ENCODE measurements at places on chromosomes 5 and 9.

DNA sequence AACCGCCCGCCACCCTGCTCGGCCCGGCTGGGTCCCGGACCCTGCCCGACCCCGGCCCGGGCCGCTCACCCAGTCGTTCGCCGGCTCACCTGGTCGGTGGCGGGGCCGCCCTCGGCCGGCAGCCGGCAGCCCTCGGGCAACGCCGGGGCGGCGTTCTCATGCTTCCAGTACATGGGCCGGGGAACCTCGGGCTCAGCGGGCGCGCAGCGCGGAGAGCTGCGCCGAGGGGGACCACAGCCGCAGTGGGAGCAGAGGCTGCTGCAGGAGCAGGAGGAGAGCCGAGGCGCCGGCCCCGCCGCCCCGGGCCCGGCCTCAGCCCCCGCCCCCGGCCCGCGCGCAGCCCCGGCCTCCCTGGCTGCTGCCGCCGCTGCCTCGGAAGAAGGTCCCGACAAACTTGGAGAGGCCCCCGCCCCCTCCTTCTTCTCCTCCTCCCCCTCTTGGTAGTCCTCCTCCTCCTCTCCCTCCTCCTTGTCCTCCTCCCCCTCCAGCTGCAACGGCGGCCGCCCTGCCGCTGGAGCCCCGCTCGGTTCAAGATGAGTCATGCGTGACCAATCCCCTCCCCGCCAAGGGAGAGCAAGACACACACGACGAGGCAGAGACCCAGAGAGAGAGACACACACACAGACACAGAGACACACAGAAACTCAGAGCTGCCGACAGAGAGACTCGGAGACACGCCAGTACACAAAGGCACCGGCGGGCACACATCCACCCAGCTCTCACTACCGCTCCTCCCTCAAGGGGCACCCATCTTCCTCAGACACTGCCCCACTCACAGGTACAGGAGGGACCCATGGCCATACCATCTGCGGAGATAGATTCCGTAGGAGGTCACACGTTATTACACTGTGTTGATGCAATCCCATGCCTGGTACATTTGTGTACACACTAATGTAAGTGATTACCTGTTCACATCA, at the start of gene LHX6:
Gene LHX6 (minus strand): TSS at position 390 of the 917 bp plus-strand sequence. CDS start 217 bp downstream, at position 173.
- no peak for DNase-seq

DNA sequence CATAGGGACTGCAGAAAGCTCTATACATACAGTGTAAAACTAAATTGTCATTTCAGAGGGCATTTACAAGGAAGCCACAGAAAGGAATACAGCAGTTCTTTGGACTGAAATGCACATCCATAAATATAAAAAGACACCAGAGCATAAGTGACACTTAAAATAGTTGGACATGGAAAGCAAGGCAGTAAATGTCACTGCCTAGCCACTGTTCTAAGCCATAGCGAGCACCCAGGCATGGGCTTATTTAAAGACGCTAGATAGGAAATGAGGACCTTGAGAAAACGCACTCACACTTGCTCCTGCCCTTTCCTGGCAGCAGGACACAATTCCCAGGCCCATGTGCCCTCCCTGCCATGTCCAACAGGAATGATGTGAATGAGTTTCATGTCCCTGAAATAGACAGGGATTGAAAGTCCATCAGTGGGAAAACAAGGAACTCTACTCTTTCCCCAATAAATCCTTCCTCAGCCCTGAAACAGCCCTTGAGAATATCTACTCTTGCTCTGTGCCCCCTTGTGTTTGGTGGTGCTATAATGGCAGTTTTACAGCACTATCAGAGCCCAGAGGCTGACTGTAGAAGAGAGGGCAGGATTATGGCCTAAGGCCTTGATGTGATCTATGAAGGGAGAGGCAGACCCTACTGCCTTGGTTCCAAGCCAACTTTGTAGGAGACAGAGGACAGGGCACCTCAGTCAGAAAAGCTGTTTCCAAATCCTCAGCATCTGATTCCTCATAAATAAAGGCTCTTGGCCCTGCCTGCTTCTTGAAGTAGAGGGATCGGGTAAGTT, 182.9 kb downstream of the SAXO1 start:
- DNase-seq: no peak

DNA sequence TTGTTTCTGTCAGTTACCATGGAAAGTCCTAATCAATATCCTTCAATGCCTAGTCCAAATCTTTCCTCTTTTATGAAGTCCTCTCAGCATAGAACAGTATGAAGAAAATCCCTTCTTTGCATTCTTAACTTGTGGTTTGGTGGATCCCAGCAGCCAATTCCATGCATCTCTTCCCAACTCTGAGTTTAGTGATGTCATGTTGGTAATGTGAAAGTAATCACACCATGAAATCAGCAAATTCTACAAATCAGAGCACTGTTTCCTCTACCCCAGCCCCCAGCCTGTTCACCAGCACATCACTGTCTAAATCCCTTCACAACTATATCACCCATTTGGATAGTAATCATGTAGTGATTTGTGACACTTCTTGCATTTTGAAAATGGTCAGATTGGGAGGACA, 4.7 kb upstream of the C1QTNF2 start:
- DNase-seq: no peak

DNA sequence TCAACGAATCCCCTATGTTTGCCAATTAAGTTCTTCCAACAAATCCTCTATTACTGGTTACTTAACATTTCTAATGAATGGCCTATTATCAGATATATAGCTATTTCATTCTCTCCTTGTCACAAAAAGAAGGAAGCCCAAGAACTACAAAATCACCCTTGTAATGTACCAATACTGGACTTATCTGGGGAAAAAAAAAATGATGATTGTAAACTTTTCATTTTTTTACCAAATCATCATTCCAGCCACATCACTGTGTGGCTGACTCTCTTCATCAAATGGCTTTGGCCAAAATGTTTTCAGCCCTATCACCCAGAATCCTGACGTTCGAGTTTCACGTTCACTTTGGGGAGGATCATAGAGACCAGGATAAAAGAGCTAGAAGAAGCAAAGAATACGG, 216.7 kb downstream of the ACTL7B start:
- no peak for DNase-seq

- DNase-seq: no peak
Observed at GRCh38 chr9:138064547-138064946, 187.0 kb downstream of the CACNA1B start.

DNA sequence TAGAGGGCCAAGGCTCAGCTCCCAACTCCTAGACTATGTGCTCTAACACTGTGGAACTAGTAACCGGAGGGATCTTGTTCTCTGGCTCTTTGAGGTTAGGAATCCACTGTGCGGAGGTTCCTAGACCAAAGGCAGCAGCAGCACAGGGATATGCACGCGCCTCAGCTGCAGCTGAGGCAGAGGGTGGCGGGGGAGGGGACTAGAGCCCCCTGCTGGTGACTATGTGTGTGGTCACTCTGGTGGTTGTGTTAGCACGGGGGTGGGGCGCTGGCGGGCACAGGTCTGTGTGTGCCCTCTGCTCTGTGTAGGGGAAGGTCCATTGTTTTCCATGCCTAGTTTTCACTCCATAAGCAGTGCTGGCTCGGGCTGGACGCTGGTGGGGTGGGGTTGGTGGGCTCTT, 458.0 kb upstream of the IZUMO3 start:
- DNase-seq: no peak

DNA sequence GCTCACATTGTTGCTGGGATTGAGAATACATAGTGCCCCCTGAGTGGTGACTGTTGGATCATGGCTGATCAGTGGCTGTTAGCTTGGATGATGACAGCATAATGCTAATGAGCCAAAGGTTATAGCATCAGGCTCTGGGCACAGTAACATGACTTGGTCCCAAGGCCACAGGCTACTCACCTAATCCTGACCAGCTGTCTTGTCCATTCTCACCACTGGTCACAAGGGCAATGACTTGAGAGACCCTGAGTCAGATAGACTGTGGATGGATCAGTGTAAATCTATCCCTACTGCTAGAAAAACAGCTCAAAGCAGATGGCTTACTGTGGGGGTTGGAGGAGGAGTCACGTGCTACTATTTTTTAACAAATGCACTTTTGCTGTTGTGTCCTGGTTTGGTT, 74.7 kb downstream of the AOPEP start:
- DNase-seq: no peak

DNA sequence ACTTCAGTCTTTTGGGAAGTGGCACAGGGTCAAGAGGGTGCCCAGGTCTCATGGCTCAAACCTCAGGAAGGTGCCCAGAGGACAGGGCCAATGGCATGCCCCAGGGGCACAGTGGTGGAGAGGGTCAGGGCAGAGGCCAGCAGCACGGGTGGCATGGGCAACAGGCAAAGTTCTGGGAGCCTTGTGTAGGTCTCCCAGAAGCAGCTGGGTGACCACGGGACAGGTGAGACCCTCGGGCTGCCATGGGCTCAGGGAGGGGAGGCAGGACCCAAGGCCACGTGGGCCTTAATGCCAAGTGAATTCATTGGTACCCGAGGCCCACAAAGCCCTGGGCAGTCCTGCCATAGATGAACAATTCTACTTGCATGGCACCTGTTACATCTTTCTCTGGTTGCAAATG, 72.4 kb upstream of the ADAMTS2 start:
- no peak for DNase-seq

GRCh38 chr9:134175291-134175807, 11.0 kb upstream of the RNU6ATAC start:
- no peak for DNase-seq

DNA sequence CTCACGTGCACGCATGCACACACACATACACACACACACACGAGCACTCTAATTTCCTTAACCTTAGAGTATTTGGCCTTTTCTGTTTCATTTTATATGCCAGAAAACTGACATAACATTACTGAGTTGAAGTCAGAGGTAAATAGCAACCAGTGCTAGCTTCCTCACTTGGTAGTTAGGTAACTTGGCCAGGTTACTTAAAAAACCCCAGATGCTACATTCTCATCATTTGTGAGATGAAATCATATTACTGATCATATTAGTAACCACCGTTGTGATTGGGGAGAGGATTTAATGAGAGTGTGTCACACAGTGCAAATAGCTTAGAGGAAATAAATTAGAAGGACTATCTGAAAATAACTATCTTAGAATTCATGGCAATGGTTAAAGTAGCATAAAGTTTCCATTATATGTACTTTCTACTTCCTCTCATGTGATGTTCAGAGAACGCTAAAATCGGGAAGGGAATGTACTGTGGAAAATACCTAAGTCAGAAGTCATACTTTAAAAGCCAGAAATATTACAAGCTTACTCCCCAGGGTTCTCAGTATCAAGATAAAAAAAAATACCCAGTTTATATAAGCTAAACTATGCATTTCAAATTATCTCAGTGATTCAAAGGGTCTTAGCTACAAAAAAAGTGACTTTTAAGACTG, 120.5 kb downstream of the TUSC1 start:
- no peak for DNase-seq

GRCh38 chr5:95358848-95359247, 32.3 kb upstream of the FAM81B start:
- no peak for DNase-seq

DNA sequence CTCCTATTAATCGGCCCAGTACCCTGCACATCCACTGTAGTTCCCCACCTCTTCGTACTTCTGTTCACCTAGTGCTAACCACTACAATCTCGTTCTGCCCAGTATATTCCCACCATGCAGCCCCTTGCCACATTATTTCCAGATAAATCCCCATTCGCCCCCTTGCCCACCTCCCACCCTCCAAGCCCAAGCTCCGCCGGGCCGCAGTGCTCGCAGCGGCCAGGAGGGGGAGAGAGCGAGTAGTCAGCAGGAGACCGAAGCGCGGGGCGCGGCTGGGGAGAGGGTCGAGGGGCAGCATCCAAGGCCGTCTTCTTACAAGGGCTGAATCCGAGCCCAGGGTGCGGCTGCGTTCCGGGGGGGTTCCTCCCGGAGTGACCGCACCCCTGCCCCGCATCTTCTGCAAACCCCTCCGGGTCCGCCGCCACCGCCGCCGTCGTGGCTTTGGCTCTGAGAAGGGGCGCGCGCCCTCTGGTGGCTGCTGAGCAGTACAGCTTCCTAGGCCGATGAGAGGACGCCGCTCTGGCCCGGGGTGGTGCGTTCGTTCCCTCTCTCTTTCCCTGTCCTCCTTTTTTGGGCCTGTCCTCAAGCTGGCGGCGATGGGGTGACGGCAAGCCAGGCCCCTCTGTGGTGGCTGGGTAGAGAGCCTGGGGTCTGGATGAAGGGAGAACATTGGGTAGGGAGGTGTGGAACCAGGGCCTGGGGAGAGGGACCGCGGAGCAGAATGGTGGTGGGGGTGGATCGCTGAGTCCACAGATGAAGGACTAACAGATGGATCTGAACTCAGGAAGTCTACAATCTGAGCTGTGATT, 30.0 kb upstream of the PSD2 start:
- no peak for DNase-seq

- DNase-seq: no peak
Observed at GRCh38 chr5:87183896-87184295, 83.8 kb upstream of the RASA1 start.

- no peak for DNase-seq
Observed at GRCh38 chr9:113992994-113993393, 85.1 kb downstream of the AMBP start.

DNA sequence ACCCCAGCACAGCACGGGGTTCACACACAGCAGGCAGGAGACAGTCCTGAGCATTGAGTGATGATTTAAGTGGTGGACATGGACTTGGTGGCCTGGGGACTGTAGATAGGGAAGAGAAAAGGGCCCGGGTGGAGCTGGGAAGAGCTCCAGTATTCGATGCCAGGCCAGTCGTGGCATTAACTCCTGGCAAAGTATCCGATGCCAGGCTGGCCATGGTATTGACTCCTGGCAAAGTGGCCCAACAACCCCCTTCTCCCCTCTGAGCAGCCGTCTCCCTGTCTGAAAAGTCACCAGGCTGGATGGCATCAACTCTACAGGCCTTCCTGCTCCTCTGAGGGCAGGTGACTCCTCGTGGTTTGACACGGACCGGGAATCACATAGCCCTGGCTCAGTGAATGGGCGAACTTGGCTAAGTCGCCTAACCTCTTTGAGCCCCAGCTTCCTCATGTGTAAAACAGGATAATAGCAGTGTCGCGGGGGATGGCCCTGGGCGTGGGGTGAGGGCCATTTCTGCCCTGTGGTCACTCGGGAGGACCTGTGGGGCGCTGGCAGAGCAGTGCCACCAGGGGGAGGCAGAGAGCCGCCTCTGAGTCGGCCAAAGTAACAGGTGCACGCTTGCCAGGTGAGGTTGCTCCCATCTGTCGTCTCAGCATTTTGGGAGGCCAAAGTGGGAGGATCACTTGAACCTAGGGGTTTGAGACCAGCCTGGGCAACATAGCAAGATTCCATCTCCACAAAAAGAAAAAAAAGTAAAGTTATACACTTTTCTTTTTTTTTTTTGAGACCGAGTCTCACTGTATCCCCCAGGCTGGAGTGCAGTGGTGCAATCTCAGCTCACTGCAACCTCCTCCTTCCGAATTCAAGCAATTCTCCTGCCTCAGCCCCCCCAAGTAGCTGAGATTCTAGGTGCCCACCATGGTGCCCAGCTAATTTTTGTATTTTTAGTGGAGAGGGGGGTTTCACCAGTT, 5.7 kb upstream of the SEC16A start:
- DNase-seq: peak; percentile 12
